ENCODE measurements at places on chromosomes 6 and 20. TPM values are rescaled to one million over a fixed set of nuclear protein-coding genes. Genes with fewer than 3 reads are reported as not detected.

DNA sequence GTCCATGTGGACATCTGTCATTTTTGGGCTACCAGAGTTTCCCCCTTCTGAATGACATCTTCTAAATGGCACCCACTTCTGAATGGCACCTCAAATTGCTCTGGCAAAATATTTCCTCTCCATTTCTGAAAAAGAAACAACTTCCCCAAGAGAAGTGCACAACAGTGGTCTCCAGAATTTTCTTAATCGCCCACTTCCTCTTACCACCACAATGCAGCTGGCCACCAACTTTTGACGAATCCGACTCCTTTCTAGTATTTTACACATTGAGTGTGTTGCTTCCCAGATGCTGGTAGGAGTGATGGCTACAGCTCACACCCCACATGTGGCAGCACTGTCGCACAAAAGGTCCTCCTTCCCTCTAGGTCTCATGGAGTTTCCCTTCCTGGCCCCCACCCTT is 216.1 kb downstream of the FOXA2 start:
- H3K27me3 ChIP-seq: no peaks in the 10 kb centered on the region
- H3K4me3 ChIP-seq: no peak overlapping the region
- H3K4me1 ChIP-seq: peaks cover 19% of the 10 kb centered on the region
- H3K36me3 ChIP-seq: no peaks in the 10 kb centered on the region

ZNF831 gene
- total RNA-seq: 35.5 TPM

DCBLD1 gene
- 2.2 TPM for total RNA-seq

- no peak overlapping the region for H3K4me3 ChIP-seq
- H3K36me3 ChIP-seq: no peaks in the 10 kb centered on the region
- H3K4me1 ChIP-seq: peaks cover 21% of the 10 kb centered on the region
- no peak overlapping the region for H3K27ac ChIP-seq
- DNase-seq: no peak
Observed at GRCh38 chr6:148561629-148562028, 185.2 kb upstream of the UST start.

DNA sequence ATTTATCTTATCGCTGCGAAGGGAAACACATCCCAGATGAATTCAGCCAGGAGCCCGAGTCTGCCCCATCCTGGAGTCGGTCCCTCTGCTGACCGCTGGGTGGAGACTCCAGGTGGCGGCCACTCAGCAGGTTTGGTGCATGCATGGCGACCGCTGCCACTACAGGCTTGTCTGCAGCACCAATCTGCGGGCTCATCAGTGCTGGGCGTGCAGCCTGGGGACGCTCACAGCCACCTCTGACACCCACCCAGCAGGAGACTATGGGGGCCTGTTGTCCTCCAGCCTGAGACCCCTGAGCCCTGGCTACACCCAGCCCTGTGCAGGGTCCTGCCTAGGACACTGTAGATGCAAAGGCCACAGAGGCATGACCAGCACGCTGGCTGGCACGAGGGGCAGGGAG is 40.5 kb upstream of the GATA5 start:
- H3K36me3 ChIP-seq: no peaks in the 10 kb centered on the region
- H3K4me1 ChIP-seq: peaks cover 9% of the 10 kb centered on the region
- H3K27ac ChIP-seq: no peak overlapping the region
- no peak overlapping the region for H3K4me3 ChIP-seq

GRCh38 chr6:72936766-72937559 is 288.3 kb downstream of the KHDC1L start:
- H3K4me3 ChIP-seq: no peak overlapping the region
- H3K4me1 ChIP-seq: no peaks in the 10 kb centered on the region
- DNase-seq: no peak
- no peaks in the 10 kb centered on the region for H3K36me3 ChIP-seq
- H3K27ac ChIP-seq: no peak overlapping the region
- no peaks in the 10 kb centered on the region for H3K27me3 ChIP-seq

- DNase-seq: no peak
- H3K4me1 ChIP-seq: peaks cover 28% of the 10 kb centered on the region
- no peaks in the 10 kb centered on the region for H3K36me3 ChIP-seq
- H3K4me3 ChIP-seq: peak overlapping the region; percentile 86
Observed at GRCh38 chr6:27838945-27839625, 73.1 kb downstream of the OR2B2 start.

GRCh38 chr6:34697904-34698559 is 1.5 kb upstream of the ILRUN start:
- DNase-seq: no peak
- peaks cover 5% of the 10 kb centered on the region for H3K27me3 ChIP-seq
- no peak overlapping the region for H3K4me3 ChIP-seq
- H3K4me1 ChIP-seq: peaks cover 16% of the 10 kb centered on the region
- no peaks in the 10 kb centered on the region for H3K36me3 ChIP-seq

DNA sequence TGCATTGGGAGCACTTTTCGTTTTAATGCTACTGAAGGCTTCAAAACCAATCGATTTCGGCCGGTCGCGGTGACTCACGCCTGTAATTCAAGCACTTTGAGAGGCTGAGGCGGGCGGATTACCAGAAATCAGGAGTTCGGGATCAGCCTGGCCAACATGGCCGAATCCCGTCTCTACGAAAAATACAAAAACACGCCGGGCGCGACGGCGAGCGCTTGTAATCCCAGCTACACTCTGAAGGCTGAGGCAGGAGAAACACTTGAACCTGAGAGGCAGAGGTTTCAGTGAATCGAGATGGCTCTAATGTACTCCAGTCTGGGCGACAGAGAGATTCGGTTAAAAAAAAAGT is 58.4 kb downstream of the TRIM38 start:
- peak overlapping the region; percentile 81 for H3K4me3 ChIP-seq
- no peaks in the 10 kb centered on the region for H3K27me3 ChIP-seq
- H3K36me3 ChIP-seq: no peaks in the 10 kb centered on the region
- peak overlapping the region; percentile 93 for H3K27ac ChIP-seq

DNA sequence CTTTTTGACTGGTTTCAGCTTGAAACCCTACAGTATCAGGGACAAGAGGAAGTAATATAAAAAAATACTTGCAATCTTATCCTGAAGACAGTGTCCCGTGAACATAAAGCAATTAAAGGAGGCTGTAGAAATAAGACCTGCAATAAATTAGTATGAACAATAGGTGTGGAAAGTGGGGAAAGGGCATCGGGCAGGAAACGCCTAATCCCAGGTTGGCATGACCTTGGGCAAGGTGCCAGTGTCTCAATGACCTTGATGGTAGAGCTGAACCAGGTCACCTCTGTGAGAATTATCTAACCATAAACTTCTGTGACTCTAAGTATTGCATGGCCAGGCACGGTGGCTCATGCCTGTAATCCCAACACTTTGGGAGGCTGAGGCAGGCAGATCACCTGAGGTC is 115.2 kb downstream of the LY86 start:
- no peaks in the 10 kb centered on the region for H3K36me3 ChIP-seq
- peaks cover 17% of the 10 kb centered on the region for H3K27me3 ChIP-seq
- peaks cover 2% of the 10 kb centered on the region for H3K4me1 ChIP-seq
- H3K4me3 ChIP-seq: no peak overlapping the region
- H3K27ac ChIP-seq: no peak overlapping the region

SLC44A4 gene
- total RNA-seq: not detected

ERVFRD-1 gene
- total RNA-seq: not detected

DNA sequence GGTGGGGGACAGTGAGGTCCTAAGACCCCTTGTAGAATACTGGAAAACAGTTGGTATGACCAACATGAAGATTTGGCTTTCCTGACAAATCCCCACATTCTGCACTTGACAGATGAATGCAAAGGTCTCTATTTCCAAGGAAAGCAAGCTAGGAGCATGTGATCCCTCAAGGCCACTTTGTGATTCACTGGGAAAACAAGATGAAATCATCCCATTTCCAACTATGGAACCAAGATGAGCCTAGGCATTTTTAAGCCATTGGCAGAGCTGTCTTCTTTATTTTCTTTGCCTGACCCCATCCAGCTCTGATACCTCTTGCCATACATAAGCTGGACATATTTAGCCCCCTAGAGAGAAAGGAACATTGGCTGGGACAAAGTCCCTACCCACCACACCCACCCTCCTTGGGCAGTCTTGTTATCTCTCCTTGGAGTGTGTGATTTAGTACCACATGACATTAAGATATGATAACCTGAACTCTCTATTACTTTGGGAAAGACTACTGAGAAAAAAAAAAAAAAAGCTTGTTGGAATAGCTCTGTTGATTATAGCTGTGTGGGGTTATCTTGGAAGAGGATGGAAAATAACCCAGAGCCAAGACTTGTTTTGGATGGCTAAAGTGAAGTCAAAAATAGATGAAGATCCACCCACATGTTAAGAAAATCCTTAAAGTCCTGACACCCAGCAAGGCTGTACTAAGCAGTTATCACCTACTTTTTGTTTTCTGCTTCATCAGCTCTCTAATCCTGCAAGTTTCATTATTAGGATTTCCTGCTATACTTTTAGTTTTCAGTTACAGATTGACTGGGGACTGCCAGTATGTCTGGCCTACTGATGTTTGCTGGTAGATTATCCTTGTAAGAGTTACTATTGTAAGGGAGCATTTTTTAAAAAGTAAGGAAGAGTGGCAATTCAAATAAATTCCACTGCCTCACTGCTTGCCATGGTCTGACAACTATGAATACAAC is 90.1 kb upstream of the PREP start:
- no peak overlapping the region for H3K4me3 ChIP-seq
- DNase-seq: no peak
- H3K36me3 ChIP-seq: no peaks in the 10 kb centered on the region

DNA sequence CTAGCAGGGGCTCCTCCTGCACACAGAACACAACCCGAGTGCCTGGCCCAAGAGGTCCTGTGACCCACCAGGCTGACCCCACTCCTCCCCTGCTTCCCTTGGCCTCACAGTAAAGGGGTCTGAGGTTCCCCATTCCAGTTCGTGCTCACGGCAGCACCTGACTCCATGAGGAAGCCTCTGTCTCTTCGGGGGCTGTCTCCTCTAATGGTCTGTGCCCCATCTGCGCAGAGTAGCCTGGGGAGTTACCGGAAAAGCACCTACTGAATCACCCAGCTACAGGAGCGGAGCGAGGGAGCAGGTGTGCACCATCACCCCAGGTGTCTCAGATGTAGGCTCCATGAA is 93.2 kb downstream of the ASXL1 start:
- no peak overlapping the region for H3K27ac ChIP-seq
- H3K27me3 ChIP-seq: no peaks in the 10 kb centered on the region
- peaks cover 97% of the 10 kb centered on the region for H3K36me3 ChIP-seq
- H3K4me3 ChIP-seq: no peak overlapping the region

Measured in T-cell (primary cell).